ENCODE measurements at places on chromosomes 7 and 10. TPM values are rescaled to one million over a fixed set of nuclear protein-coding genes. Genes with fewer than 3 reads are reported as not detected.
A peak's percentile ranks its signal among the peaks of the same experiment; 100 is the strongest.

DNA sequence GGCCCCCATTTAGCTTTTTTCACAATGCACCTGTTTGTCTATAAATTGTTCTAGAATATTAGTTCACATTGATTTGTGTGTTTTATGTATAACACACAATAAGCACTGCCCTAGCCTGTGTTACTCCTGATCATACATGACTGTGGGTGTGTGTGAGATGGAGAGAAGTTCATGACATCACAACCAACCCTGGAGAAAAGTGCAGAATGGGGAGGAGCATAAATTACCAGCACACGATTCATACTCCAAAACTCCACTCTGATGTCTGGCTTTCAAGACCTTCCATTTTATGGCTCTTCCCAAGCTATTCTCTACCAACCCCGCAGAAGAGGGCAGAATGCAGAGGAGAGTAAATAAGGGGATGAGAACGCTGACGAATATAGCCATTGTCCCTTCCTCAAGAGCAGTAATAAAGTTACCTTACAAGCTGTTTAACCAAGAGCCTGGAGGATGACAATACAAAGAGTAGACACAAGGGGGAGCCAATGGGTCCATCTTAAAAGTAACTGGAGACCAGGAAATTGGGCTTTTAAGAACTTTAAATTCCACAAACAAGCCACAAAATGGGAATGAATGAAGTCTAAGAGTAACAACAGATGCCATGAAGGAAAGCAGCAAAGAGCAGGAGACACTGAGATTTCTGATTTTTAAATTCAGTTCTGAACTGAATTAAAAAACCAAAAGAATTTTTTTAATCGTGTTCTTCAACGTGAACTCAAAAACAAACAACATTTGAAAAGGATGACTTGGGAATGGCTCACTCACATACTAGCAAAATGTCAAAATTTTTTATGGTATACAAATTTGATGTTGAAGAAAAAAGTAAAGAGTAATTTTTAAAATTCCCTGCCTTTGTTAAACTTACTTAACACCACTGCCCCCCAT, 159.6 kb downstream of the PARD3 start:
- DNase-seq = peak; percentile 92

DNA sequence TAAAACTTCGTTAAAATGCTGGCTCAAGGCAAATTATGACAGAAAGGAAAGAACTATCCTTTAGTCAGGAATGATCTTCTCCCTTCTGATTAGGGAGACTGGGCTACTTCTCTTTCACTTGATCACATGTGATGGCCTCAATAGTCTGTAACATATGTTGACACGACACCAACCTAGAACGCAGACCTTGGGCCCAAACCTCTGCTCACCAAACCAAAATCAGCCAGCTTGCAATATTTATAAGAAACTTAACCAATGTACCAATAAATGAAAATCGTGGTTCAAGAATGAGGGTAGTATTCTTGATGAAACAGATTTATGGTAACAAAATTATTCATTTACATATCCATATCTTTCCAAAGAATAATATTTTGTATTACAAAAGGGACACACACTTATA, 361.6 kb downstream of the SORCS1 start:
- DNase-seq = no peak

- no peak for DNase-seq
Measured at GRCh38 chr10:4596951-4597350, 229.1 kb upstream of the AKR1E2 start.

GRCh38 chr7:763762-764161, 36.7 kb upstream of the PRKAR1B start:
- no peak for DNase-seq

DNA sequence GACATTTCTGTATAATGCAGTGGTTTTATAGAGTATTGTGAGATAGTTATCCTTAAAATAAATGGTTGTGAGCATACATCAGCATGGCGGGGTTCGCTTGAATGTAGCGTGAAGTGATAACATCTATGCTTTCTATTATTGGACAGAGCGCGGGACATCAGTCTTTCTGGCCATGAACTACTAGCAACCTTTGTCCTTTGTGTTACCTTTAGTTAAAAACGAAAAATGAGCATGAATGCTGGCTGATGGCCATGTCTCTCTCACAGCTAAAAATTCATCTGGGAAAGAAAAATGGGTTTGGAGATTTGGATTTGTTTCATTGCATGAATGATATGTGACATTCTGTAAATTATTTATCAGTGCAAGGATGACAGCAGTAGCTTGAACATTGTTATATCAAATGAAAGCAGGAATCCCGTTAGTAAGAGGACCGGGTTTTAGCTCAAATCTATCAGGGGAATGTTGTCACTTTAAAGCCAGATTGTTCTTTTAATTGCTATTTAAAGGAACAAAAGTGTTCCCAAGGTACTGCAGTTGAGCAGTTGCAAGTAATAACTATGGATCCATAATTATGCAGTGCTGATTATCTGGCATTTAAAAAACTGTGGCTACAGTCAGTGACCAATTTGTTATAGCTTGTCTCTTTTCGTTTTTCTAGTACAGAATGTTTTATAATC, 131.0 kb downstream of the KAT6B start:
- no peak for DNase-seq

GRCh38 chr7:107103369-107103768, 58.9 kb downstream of the PRKAR2B start:
- no peak for DNase-seq

DNA sequence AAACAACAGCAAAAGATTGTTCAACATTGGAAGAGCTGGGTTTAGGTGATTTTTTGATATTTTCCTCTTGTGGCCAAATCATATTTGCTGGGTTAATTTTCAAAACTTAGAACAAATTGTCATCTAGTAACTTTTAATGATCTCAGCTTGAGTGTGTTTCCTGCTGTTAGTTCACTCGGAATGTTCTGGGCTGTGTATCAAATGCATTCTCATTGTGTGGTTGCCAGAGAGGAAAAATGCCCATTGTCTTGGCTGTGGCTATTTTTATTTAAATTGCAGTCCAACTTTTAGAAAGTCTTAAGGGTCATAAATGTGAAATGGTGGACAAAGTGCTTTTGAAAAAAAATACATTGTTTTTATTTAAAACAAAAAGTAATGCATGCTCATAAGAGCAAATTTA, 542.0 kb downstream of the TNS3 start:
- no peak for DNase-seq

GRCh38 chr10:43688348-43688892, 39.7 kb upstream of the ZNF32 start:
- no peak for DNase-seq

DNA sequence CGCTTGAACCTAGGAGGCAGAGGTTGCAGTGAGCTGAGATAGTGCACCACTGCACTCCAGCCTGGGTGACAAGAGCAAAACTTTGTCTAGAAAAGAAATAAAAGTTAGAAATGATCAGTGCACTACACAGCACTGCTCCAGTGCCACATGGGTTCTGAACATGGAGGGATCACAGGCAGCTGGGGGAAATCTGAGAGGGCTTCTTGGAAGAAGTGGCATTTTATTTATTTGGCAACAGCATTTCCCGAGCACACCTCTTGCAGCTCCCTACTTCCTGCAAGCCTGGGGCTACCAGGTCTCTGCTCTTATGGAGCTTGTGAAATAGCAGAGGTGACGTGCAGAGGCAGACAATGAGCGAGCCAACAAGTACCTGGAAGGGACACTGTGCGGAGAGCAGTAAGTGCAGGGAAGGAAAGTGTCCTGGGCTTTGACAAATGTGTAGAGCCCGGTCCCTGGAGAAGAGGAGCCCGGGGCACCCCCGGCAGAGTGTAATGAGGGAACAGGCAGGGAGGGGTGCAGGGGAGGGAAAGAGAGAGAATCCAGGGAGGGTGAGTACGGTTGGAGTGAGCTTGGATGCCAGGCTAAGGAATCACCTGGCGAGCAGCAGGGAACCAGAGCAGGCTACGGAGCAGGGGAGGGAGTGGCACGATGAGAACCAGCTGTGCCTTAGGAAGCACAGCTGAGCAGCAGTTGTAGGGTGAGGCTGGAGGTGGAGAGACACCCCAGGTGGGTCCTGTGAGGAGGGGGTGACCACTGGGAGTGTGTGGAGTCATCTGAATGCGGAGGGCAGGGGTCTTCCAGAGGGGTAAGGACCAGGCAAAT, 104.6 kb upstream of the CTBP2 start:
- DNase-seq = peak; percentile 8

DNA sequence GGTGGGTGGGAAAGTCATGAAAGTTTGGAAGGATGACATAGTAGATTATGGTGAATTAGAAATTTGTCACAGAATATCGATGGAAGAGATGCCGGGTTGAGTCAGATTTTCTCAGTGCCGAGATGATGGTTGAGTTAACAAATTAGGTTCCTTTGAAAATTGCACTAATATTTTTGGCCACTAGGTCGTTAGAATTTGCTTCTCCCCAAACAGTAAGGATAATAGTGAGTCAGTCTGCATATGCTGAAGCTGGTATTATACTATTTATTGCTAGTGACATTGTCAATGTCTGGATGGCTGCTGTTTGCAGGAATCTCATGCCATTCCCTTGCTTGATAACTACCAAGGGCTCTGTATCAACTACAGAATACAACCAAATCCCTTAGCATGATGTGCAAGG, 37.7 kb upstream of the MINDY3 start:
- peak; percentile 53 for DNase-seq

Gene ATP6V0A4
- total RNA-seq = 1.3 TPM

Gene COBL
- total RNA-seq = 51.9 TPM

Gene MALRD1
- total RNA-seq = 0.42 TPM

Gene CFAP58
- total RNA-seq = 0.63 TPM

Gene PLXNA4
- total RNA-seq = 0.80 TPM

Measured in GM23338 (cell line).